ENCODE measurements at places on chromosomes 11 and 22.
A peak's percentile ranks its signal among the peaks of the same experiment; 100 is the strongest.

GRCh38 chr22:29479417-29480261 is at the start of gene NEFH:
Gene NEFH (plus strand): TSS chr22:29480218. CDS start chr22:29480263, 45 bp downstream.
- no peak for DNase-seq

- no peak for DNase-seq
These were observed 13.3 kb downstream of the SMCO4 start for GRCh38 chr11:93529707-93530467.

- peak; percentile 8 for DNase-seq
These were observed 2.9 kb downstream of the SRPRA start for GRCh38 chr11:126265811-126266210.

GRCh38 chr22:29635734-29636357 is 32.4 kb downstream of the NF2 start:
- peak; percentile 62 for DNase-seq

DNA sequence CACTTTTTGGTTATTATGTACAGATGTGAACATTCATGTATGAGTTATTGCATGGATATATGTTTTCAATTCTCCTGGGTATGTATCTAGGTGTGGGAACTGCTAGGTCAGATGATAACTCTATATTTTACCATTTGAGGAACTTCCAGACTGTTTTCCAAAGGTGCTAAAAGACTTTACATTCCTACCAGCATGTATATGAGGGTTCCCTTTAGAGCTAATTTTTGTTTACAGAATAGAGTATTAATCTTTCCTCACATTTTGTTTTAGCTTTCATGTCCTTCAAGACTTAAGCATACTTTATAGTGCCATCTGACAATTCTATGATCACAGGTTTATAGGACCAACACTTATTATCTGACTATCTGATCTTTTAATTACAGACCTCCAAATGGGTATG is 59.6 kb downstream of the HIRA start:
- no peak for DNase-seq
